ENCODE measurements at places on chromosomes 5 and 9.

- DNase-seq: no peak
Observed at GRCh38 chr9:95021166-95021886, 294.8 kb downstream of the AOPEP start.

DNA sequence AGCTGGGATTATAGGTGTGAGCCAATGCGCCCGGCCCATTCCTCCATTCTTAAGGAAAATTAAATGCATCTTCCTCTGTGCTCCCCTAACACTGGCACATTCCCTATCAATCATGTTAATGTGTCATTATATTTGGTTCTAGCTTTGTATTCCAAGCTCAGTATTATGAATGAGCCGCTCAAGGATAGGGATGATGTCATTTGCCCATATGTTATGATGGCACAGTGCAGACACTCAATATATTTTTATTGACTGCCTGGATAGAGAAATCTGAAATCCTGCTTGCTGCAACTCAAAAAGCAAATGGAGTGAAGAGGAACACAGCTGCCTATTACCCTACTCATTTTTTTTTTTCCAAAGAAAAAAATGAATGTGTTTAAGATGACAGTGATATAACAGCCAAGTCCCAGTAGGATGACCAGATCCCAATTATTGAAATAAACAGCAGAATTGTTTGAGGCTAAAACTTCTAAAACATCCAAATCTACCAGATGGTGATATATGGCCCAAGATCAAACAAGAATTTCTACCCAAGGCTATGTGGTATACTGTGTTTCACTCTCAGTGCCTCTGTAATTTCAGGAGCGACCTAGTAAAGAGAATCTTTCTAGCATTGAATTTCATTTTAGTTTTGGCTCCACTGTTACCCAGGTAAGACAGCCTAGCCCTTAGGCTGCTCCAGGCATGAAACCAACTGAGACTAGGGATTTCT is 16.3 kb downstream of the SUSD1 start:
- DNase-seq: no peak

DNA sequence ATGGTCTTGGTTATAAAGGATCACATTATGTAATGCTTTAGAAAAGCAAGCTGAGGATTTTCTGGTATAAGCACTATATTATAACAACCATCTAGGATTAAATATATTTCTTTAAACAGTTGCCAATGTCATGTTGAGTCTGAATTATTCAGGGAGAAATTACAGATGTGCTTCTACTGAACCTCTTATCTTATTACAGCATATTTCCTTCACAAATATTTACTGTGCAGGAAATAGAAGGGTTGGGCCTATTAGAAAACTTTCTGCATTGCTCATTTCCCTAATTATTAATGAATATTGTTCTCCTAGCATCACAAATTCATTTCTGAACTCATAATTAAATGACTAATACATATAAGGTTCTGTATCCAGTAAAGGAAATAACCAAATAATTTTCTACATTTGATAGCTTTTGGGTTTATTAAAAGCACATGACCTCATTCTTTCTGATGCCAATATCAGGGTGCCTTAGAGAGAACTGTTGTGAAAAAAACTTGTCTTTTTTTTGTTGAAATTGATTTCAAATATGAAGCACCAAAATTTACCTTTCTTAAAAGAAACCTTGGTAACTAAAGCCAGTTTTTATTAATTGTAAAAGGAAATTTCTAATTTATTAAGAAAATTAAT is 476.8 kb upstream of the PTGER4 start:
- no peak for DNase-seq

DNA sequence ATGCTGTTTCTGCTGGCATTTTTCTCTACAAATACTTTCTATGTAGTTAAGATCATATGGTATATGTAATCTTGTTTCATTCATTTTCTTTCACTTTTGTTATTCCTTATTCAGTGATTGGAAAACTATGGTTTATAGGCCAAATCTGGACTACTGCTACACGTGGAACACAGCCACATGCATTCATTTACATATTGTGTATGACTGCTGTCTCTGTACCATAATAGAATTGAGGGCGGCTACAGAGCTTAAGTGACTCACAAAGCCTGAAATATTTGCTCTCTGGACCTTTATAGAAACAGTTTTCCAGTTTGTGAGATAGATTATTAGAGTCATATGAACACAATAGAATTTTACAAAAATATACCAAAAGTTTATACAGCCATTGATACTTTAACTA is 133.6 kb upstream of the CDKN2B start:
- no peak for DNase-seq

GRCh38 chr5:116382032-116382873 is 192.4 kb downstream of the SEMA6A start:
- DNase-seq: no peak

Measured in central memory CD4-positive, alpha-beta T cell (primary cell).